ENCODE measurements at places on chromosomes 12 and 14.

DNA sequence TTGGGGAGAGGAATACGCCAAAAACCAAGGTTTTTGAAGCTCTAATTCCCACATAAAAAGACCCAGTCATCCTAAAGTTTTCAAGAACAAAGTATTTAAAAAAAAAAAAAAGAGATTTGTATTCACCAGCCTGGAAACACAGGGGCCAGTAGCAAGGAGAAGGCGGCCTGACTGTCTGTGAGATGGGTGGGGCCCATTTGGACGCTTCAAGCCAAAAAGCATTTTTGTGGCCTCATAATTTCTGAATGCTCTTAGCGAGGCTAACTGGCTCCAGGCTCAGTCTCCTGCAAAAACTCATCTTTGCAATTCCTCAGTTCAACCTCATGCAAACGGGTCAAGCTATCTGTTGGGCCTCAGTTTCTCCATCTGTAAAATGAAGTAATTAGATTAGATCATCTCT is 514.1 kb downstream of the MED13L start:
- no peak for DNase-seq

DNA sequence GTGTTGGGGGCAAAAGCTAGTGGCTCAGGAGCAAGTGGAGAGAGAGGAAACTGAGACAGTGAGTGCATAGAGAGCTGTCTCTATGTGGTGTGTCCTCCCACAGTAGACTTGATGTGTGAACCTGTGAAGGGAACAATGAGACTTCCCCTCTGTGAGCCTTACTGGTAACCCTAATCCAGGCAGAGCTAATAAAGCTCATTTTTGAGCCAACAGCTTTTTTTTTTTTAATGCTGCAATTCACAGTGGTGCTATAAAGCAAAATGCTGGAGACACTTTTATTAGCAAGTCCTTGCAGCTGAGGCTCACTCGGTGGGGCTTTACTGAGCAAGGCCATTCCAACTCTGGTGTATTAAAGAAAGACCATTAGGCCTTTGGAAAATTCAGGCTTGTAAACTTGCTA is 26.9 kb downstream of the FBXW8 start:
- no peak for DNase-seq

- no peak for DNase-seq
Observed at GRCh38 chr12:71548893-71549292, 109.3 kb downstream of the LGR5 start.

GRCh38 chr12:25717552-25717951 is 164.5 kb upstream of the LMNTD1 start:
- DNase-seq: no peak

DNA sequence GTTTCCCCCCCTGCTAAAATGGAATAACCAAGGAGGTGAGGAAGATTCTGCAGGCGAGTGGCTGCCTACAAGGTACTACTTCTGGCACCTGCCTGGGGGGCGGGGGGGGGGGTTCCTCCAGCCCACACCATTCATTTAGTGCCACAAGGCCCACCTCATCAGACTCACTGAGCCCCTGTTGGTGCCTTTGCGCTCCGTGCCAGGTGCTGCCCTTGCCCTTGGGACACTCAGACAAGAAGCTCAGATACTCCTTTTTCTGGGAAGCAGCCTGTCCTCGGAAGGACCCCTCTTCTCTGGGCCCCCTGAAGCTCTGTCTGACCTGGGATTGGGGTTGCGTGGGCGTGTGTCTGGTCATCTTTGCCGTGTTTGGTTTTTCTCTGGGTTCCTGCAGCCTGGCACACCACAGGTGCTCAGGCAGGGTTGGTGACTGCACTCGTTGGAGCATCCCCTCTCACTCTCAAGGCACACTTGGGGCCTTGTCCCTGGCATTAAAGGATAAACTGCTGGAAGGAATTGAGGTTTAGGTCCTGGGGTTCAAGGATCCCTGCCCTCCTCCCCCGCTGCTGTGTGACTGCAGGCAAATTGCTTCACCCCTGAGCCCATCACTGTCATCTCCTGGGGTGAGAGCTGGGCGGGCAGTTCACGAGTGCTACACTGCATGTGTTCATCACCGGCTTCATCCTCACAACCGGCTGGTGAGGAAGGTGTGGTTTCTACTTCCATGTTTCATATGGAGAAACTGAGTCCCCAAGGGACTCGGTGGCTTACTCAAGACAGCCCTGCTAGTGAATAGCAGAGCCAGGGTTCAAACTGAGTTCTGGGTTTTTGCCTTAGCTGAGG is 16.9 kb downstream of the FAM222A start:
- no peak for DNase-seq

- no peak for DNase-seq
Observed at GRCh38 chr14:73241481-73242165, 4.3 kb downstream of the PAPLN start.

GRCh38 chr14:61494018-61494417 is 172.6 kb downstream of the PRKCH start:
- DNase-seq: no peak

DNA sequence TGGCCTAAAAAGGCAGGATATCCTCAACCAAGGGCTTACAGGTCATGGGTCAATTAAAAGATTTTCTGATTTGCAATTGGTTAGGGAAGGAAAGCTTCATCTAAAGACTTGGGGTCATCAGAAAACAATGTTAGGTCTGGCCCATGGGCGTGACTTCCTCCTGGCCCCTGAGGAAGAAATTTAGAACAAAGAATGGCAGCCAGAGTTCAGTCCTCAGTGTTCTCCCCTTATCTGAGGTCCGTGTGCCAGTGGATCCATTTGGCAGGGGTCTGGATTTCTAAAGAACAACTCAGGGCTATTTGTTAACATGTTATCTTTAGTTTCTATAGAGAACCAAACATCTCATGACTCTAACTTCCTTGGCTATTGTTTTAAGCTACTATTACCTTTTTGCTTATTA is 27.8 kb upstream of the NFYB start:
- DNase-seq: no peak

GRCh38 chr12:84157170-84157569 is 755.4 kb downstream of the SLC6A15 start:
- DNase-seq: no peak

All from stimulated activated CD8-positive, alpha-beta memory T cell treated with anti-CD3 and anti-CD28 coated beads, Interleukin-4, amount 100 ng/mL, for 1 hour (primary cell).